ENCODE measurements at places on chromosomes 7 and 10.
A peak's percentile ranks its signal among the peaks of the same experiment; 100 is the strongest.

DNA sequence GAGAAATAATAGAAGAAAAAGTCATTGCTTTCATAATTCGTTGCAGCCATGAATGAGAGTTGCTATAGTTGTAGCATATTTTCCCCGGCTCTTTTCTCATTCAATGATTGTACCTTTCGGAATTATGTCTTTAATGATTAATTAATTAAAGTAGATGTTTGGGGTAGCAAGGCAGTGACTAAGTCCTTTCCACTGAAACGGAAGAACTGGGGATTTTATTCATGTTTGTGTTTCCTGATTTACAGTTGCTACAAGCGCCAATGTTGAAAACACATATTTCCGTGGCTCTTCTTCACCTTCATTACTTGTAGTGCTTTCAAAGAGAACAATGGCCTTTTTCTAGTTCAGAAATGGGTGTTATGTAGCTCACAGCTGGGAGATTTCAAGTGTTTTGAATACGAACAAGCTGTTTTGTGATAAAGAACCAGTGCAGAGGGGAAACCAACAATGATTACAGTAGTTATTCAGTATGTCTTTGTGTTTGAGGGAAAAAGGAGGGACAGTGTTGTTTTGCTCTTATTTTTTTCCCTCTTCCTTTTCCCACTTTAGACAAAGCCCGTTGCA is 153.5 kb downstream of the NSUN6 start:
- no peak for DNase-seq

- DNase-seq = peak; percentile 73
Measured at GRCh38 chr7:94436018-94436604, 41.4 kb downstream of the COL1A2 start.

GRCh38 chr7:607938-608337 is 88.3 kb upstream of the PDGFA start:
- peak; percentile 13 for DNase-seq

DNA sequence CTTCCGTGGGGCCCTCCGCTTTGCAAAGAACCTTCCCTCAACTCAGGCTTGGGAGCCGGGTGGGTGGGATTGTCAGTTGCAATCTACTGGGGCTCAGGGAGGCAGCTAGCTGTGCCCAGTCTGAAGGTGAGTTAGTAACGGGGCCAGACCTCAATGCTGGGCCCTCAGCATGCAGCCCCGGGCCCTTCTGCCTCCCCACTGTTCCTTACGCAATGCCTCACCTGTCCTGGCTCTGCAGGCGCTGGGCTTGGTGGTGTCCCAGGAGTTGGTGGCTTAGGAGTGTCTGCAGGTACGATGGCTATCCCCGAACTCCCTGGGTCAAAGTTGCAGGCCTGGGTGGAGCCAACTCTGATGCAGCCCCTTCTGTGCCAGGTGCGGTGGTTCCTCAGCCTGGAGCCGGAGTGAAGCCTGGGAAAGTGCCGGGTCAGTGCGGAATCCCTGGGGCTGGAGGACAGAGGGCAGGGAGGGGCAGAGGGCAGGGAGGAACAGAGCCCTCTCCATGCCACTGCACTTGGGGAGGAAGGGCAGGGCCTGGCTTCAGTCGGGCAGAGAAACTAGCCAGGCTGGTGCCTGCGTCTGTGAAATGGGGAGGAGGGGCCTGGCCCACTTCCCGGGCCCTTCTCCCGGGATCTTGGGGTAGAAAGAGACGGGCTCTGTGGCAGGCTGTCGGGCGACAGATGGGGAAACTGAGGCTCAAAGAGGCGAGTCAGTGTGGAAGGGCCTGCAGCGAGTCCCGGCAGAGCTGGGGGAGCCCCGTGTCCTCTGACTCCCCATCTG is 15.0 kb downstream of the ELN start:
- no peak for DNase-seq

DNA sequence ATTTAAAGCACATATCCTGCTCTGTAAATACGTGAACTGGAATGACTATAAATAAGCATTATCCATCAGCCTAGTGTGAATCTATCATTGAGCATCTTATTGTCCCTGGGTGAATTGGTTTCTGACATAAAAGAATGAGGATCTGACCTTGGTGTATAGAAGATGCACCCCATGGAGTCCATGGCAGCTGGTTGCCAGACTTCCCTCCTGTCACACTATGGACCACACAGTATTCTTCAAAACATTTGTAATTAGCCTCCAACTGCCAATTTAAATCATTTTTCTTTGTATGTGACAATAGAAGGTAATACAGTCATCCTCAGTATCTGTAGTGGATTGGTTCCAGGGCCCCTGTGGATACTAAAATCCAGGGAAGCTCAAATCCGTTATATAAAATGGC is 238.1 kb upstream of the ZWINT start:
- DNase-seq = no peak

DNA sequence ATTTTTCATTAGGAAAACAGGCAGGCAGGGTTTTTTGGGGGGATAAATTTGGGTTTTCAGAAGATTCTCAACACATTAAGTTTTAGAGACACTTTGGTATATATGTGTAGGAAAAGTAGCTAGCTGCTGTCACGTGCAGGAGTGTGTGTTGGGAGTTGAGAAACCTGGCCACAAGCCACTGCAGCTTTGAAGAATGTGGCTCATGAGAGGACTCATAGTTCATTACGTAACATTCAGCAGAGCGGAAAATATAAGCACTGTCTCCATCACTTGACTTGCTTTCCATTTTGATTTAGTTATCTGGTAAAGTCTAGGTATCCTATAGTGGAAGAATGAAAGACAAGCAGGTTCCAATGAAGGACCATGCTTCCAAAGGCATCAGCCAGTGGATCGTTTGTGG is 31.2 kb downstream of the SMNDC1 start:
- DNase-seq = peak; percentile 72

DNA sequence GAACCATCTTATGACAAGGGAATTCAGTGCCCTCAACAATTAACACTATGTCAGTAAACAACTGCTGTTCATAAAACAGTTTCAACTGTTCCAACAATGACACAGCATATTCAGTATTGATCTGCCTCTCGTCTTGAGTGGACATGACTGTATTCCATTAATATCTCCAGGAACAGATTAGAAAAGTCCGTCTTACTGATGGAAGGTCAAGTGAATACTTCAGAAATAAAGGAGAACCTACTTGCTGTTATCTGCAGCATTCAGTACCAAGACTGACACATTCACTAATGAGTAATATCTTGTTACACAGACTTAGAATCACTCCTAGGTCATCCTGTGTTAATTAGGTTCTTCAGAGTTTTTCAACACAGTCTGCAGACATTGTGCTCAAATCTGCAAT is 12.1 kb downstream of the KBTBD2 start:
- DNase-seq = peak; percentile 20

DNA sequence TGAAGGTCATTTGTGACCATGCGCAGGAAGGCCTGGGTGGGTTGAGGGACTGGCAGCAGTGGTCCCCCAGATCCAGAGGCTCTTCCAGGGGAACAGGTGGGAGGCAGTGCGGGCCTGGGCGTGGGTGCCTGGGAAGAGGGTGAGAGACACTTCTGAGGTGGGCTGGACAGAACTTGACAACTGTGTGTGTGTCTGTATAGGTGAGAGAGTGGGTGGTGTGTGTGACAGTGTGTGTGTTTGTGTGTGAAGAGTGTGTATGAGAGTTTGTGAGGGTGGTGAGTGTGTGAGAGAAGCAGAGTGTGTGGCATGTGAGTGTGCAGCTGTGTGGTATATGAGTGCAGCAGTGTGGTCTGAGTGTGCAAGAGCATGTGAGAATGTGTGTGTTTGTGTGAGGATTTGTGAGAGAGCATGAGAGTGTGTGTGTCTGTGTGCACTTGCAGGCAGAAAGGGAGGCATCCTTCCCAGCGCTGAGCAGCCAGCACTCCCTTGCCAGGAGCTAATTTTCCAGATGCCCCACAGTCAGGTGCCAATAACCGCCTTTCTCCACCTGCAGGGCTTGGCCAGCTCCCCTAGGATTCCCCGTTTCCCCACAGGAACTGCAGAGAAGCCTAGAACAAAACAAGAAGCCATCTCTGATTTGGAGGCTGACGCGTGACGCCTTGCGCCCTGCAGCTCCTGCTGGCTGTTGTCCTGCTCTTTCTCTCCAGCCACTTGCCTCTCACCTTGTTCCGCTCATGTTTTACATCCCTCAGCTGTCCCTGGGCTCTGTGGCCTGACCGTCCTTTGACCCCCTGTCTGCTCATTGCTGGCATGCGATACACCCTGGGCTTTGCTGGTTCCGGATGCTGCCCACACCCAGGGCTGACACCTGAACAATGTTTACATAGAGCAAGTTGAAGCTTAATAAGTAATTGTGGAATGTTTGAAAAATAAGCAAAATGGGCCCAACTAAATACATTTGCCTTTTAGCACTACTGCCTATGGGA is 88.0 kb downstream of the TMEM178B start:
- DNase-seq = peak; percentile 94

GRCh38 chr7:489876-490275 is 29.8 kb downstream of the PDGFA start:
- no peak for DNase-seq

- no peak for DNase-seq
Measured at GRCh38 chr10:71090330-71090729, 122.0 kb upstream of the UNC5B start.

- DNase-seq = no peak
Measured at GRCh38 chr10:86340176-86340990, 26.2 kb downstream of the GRID1 start.

DNA sequence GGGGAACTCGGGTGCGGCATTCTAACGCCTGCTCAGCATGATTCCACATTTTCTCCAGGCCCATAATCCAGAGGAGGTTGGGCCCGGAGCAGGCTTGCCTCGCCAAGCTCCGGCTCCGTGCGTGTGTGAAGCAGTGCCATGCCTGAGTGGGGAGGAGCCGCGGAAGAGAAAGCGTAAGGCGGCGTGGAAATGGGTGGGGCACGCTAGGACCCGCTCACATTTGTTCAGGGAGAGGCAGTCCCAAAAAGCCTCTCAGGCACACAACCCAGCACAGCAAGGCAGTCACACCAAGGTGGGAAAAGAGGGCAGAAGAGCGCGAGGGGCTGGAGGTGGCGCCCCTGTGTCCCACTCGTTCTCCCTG is 695 bp upstream of the VDAC2 start:
- DNase-seq = peak; percentile 79

DNA sequence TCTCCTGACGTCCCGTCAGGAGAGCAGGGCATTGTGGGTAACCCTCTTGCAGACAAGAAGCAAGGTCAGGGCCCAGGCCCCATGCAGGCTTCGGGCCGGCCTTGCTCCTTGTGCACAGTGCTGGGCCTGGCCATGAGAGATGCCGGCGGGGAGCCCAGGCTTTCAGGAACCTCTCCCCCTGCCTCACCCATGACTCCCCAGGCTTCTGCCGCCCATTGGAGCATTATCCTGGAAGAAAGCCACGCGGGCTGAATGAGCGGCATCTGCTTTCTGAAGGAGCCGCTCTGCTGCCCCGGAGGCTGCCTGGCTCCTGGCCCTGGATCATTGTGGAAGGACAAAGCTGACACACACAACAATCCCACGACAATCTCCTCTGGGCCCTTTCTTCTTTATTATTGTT is 233.5 kb downstream of the TCF7L2 start:
- peak; percentile 3 for DNase-seq

GRCh38 chr7:112622159-112622715 is 141.4 kb downstream of the LSMEM1 start:
- no peak for DNase-seq

DNA sequence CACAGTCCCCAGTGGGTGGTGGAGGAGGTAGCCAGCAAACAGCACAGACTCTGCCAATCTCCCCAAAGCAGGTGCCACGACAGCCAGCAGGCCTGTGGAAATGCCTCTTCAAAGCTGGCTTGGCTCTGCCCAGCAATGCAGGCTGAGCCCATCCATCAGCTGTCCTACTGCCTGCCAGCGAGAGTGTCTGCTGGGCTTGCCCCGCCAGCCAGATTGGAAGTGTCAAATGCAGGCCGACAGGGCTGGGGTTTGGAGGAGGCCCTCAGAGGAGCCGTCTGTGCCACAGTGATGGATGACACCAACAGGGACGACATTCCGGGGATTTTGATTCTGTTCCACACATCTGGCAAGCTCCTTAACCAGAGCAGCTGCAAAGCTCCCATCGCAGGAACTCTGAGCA is 16.7 kb downstream of the HABP2 start:
- no peak for DNase-seq

GRCh38 chr10:35492386-35493195 is 112.5 kb upstream of the GJD4 start:
- DNase-seq = no peak

DNA sequence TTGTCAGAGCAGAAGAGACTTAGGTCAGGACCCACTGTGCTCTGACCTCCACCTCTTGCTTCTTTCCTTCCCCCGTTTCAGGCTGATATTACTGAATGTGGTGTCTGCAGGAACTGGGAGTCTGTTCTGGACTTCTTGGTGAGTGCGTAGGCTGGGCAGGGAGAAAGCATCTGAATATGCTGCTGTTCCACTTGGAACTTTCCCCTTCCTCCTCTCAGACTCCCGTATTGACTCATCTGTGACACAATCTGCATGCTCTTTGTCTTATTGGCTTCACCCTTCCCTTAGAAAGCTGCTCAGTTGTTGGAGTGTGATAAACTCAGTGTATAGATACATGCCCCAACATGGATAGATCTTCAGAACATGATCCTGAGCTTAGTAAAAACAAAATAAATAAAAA is 137.6 kb upstream of the HABP2 start:
- DNase-seq = no peak

- peak; percentile 44 for DNase-seq
Measured at GRCh38 chr7:4682621-4683042, 537 bp downstream of the FOXK1 start.

GRCh38 chr7:5559576-5560240 is 136.1 kb upstream of the TNRC18 start:
- DNase-seq = no peak

DNA sequence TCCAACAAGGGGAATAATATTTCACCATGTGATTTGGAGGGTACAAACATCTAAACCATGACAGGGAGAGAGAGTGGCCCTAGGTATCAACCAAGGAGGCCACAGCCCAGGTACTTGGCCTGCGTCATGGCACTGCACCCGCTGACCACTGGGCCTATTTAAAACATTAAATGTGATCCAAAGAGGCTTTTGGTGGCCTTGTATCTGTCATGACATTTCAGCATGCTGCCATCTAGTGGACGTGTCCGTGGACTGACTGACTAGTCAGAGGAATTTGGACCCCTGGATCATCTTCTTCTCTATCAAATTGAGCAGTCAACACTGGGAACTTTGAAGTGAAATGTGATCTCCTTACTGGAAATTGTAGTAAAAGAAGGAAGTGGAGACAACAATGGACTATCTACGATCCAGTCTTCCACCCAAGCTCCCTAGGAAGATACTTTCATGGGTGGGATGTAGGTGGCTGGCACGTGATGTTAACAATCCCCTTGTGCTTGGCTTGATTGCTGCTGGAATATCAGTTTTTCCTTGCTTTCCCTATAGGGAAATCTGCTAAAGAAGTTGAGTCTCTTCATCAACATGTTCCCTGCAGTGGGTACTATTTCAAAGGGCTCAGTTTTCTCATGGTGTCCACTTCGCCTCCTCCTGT is 24.6 kb upstream of the ITGA8 start:
- peak; percentile 48 for DNase-seq
